Activated CD8-positive, alpha-beta memory T cell treated with anti-CD3 and anti-CD28 coated beads for 24 hours (primary cell): ENCODE measurements at places on chromosomes 13 and 19.

- no peak for DNase-seq
Measured at GRCh38 chr13:85700906-85701305, 98.3 kb downstream of the SLITRK6 start.

DNA sequence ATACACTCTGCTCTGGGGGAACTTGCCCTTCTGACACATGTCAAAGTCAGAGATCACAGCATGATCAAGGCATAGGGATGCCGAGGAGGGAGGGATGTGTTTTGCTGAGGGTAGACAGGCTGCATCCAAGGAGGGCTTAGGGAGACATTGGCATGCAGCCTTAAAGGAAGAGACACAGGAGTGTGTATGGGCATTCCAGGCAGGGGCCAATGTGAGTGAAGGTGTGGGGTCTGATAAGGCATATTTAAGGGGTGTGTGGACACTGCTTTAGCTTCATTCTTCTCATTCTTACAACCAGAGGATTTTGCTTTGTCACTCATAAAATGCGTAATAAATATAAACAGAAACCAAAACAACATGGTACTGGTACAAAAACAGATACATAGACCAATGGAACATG is 193.4 kb downstream of the RGCC start:
- DNase-seq = no peak

GRCh38 chr13:25874064-25874737 is 177.6 kb downstream of the SHISA2 start:
- no peak for DNase-seq

- DNase-seq = no peak
Measured at GRCh38 chr13:20672772-20673171, 30.7 kb upstream of the IL17D start.

DNA sequence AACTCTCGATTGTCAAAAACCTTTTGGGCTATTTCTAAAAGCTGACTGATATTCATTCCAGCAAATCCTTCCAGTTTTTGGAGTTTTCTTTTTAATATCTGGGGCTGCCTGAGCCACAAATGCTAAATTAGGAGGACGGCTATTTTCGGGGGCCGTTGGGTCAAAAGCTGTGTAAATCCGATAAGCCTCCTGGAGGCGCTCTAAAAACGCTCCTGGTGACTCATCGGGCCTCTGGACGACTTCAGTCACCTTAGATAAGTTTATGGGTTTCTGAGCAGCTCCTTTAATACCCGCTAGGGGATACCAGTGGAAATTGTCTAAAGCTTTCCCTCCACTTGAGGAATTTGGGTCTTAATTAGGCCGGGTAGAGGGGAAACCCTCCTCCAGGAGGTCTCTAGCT is 66.4 kb downstream of the ZNF730 start:
- no peak for DNase-seq

DNA sequence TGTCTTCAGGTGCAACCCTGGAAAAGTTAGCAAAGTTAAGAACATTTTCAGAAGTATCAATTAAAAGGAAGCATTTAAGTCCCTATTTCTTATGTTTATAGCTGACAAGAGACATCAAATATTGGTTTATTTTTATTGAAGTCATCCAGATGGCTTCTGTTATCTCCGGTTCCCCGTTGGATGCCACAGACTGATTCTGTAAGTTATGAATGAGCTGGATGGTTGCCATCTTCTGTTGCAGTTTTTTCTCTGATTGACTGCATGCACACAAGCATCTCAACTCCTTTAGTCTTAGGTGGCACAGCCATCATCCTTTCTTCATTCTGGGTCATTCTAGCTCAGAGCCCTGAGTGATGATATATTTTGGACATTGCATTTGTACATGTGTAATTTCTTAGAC is 10.6 kb upstream of the OXGR1 start:
- DNase-seq = no peak

GRCh38 chr13:98055623-98056022 is 87.3 kb upstream of the FARP1 start:
- no peak for DNase-seq
